Activated naive CD8-positive, alpha-beta T cell treated with anti-CD3 and anti-CD28 coated beads for 36 hours (primary cell): ENCODE measurements at places on chromosomes 5 and 9.

GRCh38 chr9:126376311-126377175 lies 49.9 kb downstream of the MVB12B start:
- DNase-seq: no peak

GRCh38 chr9:77981332-77981731 lies 50.3 kb downstream of the GNAQ start:
- DNase-seq: no peak

DNA sequence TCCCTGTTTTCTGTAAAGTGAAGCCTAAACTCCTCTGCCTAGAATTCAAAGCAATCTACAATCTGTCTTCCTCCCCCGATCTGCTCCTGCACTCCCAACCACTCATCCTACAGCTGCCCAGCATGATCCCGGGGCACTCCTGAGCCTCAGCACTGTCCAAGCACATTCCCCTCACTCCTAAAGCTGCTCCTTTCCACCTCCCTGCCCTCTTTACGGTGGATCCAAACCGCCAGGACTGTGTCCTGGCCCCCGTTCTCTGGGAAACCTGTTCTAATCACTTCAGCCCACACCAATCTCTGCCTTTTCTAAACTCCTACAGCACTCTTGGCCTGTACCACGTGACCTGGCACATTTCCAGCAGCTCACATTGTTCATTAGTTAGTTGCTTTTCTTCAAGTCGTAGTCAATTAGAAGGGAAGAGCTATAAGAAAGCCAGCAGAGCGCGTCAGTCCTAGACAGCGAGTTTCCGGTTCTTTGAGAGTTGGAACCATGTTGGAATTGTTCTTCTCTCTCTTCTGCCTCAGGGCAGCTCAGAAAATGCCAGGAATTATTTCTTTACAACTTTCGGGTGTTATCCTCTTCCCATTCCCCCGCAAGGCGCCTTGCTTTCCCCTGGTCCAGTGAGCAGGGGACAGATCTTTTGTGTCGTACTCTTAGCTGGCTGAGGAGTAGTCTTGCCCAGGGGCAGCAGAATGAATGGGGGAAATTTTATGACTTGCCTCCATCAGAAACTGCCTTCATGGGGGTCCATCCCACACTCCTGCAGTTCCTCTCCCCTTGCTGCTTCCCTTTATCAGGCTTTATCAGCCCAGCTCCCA lies 60.7 kb downstream of the NRG2 start:
- no peak for DNase-seq

- DNase-seq: no peak
Observed at GRCh38 chr9:97440160-97440559, 28.3 kb downstream of the TDRD7 start.

DNA sequence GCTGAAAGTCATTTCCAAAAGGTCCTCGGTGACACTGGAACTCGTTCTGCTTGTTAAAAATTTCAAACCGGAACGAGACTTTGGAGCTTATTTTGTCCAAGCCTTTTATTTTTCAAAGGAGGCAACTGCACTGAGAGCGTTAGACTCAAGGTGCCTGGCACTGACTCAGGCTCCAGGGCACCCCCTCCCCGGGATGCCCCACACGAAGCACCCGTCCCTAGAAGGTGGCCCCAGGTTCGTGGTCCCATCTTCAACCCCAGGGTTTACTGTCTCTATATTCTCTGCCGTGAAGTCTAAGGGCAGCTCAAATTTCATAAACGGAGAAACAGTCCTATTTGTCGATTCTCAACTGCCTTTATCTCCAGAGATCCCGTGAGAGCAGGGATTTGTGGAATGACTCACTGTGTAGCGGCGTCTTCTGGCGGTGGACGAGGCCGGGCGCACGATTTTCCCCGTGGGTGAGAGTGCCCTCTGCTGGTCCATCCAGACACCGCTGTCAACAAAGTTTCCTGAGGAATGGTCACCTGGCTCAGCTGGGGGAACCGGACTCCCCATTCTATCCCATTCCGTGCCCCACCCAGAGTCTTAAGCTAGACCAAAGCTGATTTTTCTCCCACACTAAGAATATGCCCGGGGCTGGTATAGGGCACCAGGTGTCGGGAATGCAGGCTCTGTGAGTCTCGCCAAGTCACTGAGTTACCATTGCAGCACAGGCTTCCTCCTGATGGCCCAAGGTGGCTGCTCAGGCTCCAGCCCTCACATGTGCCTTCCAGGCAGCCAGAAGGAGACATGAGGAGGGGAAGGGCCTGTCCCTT lies 27.1 kb upstream of the SLC6A19 start:
- DNase-seq: peak; percentile 41

DNA sequence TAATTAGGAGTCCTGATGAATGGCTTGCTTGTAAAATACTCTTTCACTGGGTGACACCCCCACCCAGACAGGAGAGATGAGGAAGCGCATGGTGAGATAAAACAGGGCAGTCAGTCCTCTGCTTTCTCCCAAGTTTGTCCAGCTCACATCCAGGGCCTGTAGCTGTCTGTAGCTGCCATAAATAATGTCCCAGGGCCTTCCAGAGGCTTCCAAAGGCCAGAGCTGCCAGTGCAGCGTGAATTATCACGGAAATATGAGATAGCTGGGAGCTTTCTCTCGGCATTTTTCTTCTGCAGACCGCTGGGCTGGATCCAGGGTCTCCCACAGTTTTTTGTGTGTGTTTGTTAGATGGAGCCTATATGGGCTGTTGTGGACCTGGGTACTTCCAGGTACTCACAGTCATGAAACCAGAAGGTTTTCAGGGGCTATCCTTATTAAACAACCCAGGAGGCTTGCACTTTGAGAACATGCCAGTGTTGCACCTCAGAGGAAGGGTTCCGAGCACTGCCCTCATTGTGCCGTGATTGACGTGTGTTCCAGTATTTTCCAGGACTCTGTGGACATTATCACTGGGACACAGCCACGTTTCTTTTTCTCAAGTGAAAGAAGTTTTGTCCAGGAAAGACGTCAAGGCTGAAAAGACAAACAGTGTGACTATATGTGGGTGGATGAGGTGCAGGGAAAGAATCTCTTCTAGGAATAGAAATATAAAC lies 117.5 kb downstream of the FGF1 start:
- no peak for DNase-seq

DNA sequence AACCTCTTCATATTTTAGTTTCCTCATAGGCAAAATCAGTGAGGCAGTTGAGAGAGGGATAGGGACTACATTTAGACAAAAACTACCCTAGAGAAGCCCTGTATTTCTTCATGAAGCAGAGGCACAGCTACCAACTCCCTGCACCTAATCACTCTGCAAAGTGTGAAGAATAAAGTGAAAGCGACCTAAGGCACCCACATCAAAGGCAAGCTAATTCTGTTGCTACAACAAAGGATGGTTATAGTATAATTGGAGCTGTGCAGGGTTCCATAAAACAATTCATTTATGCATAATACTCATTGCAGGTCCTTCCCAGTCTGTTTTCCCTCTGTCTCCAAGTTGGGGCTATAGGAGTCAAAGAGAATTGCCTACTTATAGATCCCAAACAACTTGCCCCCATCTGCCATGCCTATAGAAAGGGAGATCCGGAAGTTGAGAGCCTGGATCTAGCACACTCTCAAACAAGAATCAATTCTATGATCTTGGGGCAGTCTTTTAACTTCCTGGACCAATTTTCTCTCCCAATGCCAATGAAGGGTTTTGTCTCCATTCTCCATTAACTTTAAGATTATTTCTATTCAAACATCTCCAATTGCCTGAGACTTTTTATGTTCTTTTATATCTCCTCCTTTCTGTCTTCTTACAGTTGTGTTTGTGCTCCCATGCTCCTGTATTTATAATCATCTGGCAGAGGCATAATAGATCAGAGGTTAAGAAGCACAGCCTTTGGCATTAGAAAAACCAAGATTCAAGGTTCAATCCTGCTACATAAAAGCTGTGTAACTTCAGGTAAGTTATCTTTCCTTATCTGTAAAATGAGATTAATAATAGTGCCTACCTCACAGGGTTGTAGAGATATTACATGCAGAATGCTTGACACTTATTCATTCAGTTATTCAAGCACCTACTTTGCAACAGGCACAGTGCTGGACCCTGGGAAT lies 56.0 kb upstream of the PTGER4 start:
- DNase-seq: peak; percentile 10

GRCh38 chr9:75529463-75529862 lies 361.0 kb upstream of the PCSK5 start:
- DNase-seq: no peak

DNA sequence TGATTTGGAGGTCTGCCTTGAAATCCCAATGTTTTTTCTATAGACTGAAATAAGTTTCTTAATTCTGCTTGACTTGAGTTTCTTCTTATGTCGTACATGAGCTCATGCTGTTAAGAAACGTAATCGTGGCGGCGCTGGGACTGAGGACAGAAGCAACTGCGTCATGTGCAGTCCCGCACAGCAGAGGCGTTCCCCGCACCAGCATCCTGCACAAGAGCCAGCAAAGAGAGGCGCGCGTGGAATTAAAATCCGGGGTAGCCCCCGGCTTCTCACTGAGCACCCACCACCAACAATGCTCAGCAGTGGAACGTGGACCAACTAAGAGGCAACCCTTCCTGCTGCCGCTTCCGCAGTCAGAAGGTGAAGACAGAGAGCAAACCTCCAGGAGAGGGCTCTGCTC lies 496.2 kb upstream of the ADAMTS16 start:
- no peak for DNase-seq

DNA sequence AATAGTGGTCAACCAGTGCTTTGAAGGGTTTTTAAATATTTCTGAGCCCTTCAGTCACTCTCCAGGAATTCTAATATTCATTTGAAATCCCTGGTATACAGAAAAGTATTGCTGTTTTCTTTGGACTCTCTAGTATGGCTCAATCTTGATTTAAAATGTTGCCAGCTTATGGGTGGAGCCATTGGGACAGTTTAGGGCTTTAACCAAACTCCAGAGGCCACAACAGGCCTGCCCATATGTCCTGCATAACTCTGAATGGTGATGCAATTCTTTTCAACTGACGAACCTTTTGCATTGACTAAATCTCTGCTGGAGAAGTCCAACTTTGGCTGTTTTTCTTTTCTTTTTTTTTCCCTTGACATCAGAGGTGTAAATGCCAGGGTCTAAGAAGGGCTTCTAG lies 10.3 kb upstream of the ANKHD1 start:
- no peak for DNase-seq

GRCh38 chr9:87662808-87663528 lies 63.0 kb upstream of the CTSL start:
- peak; percentile 35 for DNase-seq

DNA sequence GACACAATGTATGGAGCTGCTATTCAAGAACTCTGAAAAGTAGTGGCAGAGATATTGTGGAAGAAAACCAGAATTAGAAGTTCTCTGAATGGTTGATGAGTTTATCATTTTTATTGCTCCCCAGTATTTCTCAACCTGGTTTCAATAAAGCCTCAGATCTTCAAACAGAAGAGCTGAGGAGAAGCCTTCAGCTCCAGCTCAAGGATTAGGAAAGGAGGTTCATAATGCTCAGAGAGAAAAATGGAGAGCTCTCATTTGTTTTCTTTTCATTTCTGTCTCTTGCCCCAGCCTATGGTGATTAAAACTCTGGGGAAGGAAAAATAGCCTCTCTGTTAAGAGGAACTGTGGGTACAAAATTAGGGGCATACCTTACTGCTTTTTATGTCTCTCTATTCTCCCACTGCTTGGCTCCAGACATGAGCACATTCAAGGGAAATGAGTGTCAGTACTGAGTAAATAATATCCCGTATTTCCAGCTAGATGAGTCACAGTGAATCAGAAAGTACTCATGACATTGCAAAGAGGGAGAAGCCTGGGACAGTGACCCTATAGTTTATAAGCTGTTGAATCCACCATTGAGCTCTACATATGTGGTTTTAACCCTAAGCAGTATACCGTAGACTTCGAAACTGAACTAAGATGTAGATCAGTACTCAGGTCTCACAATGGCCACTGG lies 138.1 kb downstream of the EMB start:
- no peak for DNase-seq

GRCh38 chr5:173602423-173602822 lies 14.0 kb downstream of the BOD1 start:
- DNase-seq: no peak

DNA sequence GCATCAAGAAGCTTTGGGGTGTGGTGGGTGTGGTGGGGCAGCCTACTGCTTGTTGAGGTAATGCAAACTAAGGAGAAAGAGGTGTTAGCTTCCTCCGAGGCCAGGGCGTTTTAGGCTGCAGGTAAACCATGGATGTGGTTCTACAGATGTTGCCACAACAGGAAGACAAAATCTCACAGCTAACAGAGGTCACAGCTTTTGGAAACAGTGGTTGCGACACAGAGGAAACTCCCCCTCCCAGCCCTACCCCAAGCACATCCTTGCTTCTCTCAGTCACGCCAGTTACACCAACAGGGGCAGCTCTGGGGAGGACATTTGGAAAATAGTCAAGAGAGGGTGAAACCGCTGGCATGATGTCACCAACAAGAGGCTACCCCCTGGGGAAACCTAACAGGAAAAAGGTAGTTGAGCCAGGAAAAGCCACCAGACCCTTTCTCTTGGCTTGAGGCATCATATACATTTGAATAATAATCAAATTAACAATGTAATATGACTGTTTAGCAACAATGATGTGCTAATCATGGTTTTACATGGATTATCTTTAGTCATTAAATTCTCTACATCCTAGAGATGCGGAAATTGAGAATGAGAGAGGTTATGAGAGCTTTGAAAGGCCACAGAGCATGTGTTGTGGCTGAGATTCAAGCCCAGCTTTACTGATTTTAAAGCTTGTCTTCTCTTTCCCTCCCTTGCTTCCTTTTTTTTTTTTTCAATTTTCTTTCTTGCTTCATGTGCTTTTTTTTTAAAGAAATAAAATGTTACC lies 82.2 kb upstream of the IL12B start:
- DNase-seq: peak; percentile 79

- DNase-seq: no peak
Observed at GRCh38 chr9:92974761-92975755, 27.7 kb downstream of the FGD3 start.

DNA sequence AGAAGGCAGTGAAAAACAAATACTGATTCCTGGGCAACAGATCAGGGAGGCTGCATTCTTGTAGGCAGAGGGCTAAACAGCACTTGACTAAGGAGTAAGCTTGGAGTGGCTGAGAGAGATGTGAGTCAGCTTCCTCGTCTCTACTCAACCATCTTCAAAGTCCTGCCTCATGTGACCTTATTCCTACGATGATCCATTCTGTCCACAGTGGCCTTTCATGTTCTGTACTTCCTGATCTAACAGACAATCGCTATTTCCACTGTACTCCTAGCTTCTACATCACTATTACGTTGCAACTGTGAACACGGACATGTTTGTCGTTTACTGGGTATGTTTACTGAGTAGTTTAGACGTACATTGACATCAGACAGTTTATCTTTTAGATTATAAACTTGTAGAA lies 365.4 kb downstream of the ARL15 start:
- DNase-seq: no peak

DNA sequence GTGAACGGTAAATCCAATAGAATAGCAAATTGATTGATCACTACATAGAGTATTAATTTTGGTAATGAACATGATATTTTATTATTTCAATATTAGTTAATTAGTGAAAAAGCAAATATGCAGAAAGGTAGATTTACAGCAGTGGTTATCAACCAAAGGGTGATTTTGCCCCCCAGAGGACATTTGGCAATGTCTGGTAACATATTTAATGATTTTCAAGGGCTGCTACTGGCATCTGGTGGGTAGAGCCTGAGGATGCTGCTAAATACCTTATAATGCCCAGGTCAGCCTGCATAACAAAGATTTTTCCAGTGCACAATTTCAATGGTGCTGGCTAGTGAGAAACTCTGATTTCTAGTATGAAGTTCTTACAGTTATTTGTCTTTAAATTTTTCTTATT lies 1313.7 kb downstream of the PTPRD start:
- no peak for DNase-seq
